ENCODE measurements at places on chromosomes 16 and 17. TPM values are rescaled to one million over a fixed set of nuclear protein-coding genes. Genes with fewer than 3 reads are reported as not detected.
A peak's percentile ranks its signal among the peaks of the same experiment; 100 is the strongest.

Gene CDH3
- 0.27 TPM for total RNA-seq

Gene LRRC37A3
- 4.5 TPM for total RNA-seq

Gene NUPR1
- total RNA-seq, result 40.3 TPM

Gene ANKRD40CL
- not detected for total RNA-seq

- H3K4me3 ChIP-seq, result no peak overlapping the region
- no peak for DNase-seq
- no peak overlapping the region for H3K27ac ChIP-seq
- H3K27me3 ChIP-seq, result no peaks in the 10 kb centered on the region
- peaks cover 67% of the 10 kb centered on the region for H3K36me3 ChIP-seq
- peaks cover 21% of the 10 kb centered on the region for H3K4me1 ChIP-seq
These were observed 1.9 kb upstream of the GDPD3 start for GRCh38 chr16:30115238-30115637.

DNA sequence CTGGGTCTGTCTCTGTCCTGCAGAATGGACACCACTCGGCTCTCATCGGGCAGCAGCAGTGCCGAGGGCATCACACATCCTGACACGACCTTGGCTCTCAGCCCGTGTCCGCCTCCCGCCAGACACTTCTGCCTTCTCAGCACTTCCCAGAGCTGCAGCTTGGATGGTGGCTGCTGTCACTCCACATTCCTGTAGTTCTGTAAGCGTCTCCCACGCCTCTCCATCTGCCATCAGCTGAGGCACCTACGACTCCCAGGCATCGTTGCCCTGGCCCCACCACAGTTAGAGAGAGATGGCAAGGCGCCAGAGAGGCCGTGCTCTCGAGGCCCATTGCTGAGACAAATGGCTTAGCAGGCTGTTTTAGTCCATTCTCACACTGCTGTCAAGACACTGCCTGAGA is 195.9 kb upstream of the CHMP6 start:
- H3K4me3 ChIP-seq, result no peak overlapping the region
- peak overlapping the region; percentile 84 for H3K27ac ChIP-seq
- peak; percentile 86 for DNase-seq
- no peaks in the 10 kb centered on the region for H3K27me3 ChIP-seq

DNA sequence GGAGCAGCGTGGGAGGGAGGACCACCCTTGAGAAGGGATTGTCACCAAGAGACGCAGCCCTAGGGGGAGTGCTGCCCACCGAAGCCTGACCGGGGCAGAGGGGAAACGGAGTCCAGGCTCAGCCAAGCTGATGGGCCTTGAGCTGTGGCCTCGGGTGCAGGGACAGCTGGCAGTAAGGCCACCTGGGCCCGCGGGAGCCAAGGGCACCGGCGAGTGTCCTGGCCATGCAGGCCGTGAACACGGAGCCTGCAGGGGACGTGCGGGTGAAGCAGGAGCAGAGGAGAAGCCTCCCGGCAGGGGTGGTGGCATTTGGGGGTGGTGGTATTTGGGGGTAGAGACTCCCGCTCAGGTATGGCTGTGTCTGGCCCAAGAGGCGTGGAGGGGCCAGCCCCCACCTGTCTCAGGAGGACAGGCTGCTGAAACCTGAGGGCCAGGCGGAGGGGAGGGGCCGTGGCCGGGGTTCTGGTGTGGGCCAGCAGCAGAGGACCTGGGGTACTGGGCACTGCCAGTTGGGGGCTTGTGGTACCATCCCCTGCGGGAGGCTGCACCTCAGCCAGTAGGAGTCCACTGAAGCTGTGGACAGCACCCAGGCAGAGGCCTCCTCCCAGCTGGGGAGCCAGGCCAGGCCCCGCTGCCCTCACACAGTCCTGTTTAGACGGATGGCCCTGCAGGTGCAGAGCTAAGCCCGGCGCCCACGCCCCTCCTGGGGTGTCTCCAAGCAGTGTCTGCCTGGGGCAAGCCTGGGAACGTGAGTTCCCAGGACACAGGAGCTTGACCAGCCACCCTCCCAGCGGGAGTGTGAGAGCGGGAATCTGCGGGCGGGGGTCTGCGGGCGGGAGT is 4.5 kb downstream of the GNPTG start:
- peaks cover 9% of the 10 kb centered on the region for H3K36me3 ChIP-seq
- H3K27ac ChIP-seq, result no peak overlapping the region
- no peak for DNase-seq
- H3K4me3 ChIP-seq, result no peak overlapping the region
- H3K4me1 ChIP-seq, result peaks cover 8% of the 10 kb centered on the region
- H3K27me3 ChIP-seq, result no peaks in the 10 kb centered on the region

DNA sequence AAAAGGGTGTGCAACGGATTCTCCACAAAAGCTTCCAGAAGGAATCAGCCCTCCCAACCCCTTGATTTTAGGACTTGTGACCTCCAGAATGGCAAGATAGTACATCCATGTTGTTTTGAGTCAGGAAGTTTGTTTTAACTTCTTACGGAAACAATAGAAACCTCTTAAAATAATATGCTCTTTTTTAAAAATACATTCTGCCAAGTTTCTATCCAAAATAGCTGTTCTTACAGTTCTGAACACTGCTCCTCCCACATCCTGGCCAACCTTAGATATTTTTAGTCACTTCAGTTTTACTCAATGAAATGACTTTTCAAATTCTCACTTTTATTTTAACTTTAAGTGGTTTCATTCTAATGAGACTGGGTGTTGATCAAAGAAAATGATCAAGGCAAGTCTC is 156.4 kb downstream of the ZNF18 start:
- H3K4me1 ChIP-seq, result no peaks in the 10 kb centered on the region
- no peak overlapping the region for H3K27ac ChIP-seq
- H3K4me3 ChIP-seq, result no peak overlapping the region
- H3K36me3 ChIP-seq, result no peaks in the 10 kb centered on the region
- H3K27me3 ChIP-seq, result no peaks in the 10 kb centered on the region
- peak; percentile 61 for DNase-seq

DNA sequence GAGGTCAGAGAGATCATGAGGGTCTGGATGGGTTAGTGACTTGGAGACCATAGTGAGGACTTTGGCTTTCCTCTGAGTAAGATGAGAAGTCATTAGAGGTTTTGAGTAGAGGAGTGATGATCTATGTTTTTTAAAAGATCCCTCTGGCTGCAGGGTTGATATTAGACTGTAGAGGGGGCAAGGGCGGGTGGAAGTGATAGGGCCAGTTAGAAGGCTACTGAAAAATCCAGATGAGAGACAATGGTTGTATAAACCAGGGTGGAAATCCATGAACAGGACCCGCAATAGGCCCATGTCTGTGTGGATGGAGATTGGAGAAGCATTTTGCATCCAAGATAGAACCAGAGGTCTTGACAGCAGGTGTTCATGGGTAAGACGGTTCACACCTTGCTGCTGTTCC is 9.8 kb downstream of the ITGAL start:
- H3K36me3 ChIP-seq, result no peaks in the 10 kb centered on the region
- DNase-seq, result no peak
- no peaks in the 10 kb centered on the region for H3K27me3 ChIP-seq
- no peak overlapping the region for H3K27ac ChIP-seq
- H3K4me1 ChIP-seq, result no peaks in the 10 kb centered on the region

DNA sequence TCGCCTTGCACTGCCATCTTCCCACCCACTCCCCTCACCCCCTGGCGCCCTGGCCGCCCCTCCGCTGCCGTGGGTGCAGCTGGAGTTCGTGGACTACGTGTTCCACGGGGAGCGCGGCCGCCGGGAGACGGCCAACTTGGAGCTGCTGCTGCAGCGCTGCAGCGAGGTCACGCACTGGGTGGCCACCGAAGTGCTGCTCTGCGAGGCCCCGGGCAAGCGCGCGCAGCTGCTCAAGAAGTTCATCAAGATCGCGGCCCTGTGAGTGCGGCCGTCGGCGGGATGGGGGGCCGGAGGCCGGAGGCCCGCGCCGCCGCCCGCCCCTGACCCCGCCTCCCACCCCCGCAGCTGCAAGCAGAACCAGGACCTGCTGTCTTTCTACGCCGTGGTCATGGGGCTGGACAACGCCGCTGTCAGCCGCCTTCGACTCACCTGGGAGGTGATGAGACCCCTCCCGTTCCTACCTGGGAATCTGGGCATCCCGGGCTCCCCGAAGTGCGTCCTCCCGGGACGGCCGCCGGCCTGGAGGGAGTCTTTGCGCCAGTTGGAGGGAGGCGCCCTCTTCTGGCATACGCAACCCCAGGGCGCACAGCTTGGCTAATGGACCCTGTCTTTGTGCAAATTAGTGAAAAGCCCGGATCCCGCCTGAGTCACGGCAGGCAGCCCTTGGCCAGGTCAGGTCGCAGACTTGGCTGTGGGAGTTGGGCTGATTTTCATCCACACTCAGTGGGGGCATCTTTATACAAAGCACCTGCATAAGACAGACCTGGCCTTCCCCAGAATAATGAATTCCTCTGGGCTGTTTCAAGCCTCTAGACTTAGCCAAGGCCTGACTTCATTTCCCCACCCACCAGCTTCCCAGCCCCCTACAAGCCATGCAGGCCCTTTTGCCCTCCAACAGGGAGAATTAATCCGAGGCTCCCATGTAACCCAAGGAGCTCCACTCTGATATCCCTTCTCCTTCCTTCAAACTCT is 14.3 kb downstream of the RAPGEFL1 start:
- H3K27me3 ChIP-seq, result peaks cover 5% of the 10 kb centered on the region
- peak overlapping the region; percentile 52 for H3K4me3 ChIP-seq
- peaks cover 39% of the 10 kb centered on the region for H3K4me1 ChIP-seq
- peak overlapping the region; percentile 7 for H3K27ac ChIP-seq

DNA sequence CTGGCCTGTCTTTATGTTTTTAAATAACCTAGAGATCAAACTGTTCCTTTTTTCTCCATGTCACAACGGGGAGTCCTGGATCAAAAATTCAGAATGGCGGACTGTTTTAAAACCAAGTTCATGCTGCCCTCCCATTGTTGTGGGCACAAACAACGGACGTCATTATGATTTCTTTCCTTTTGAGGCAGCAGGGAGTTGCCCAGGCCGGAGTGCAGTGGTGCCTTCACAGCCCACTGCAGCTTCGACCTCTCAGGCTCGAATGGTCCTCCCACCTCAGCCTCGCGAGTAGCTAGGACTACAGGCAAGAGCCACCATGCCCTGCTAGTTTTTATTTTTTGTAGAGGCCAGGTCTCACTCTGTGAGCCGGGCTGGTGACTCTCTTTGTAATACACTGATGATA is 26.5 kb downstream of the NDE1 start:
- peaks cover 37% of the 10 kb centered on the region for H3K36me3 ChIP-seq
- no peak for DNase-seq
- H3K27me3 ChIP-seq, result no peaks in the 10 kb centered on the region
- no peak overlapping the region for H3K27ac ChIP-seq

- H3K36me3 ChIP-seq, result no peaks in the 10 kb centered on the region
- no peaks in the 10 kb centered on the region for H3K4me1 ChIP-seq
- no peak overlapping the region for H3K27ac ChIP-seq
- DNase-seq, result no peak
- no peaks in the 10 kb centered on the region for H3K27me3 ChIP-seq
These were observed 1527.7 kb upstream of the CDH8 start for GRCh38 chr16:63563819-63564505.

GRCh38 chr16:24883714-24884151 is 38.0 kb downstream of the SLC5A11 start:
- no peak overlapping the region for H3K4me3 ChIP-seq
- DNase-seq, result no peak
- no peak overlapping the region for H3K27ac ChIP-seq
- H3K36me3 ChIP-seq, result no peaks in the 10 kb centered on the region
- H3K4me1 ChIP-seq, result no peaks in the 10 kb centered on the region
- H3K27me3 ChIP-seq, result no peaks in the 10 kb centered on the region

DNA sequence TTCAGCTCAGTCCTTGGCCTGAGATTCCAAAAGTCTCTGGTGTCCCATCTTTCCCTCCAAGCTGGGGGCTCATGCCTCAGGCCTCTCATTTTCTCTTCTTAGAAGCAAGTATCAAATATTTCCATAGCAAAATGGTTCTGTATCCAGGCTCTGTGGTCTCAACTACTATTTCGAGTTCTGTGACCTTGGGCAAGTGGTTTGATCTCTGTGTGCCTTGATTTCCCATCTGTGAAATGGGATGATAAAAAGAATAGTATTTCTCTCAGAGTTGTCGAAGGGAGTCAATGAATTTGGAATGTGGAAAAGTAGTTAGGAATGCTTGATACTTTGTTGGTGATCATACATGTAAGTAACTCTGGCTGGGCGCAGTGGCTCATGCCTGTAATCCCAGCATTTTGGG is 6.4 kb downstream of the SYT17 start:
- no peak overlapping the region for H3K4me3 ChIP-seq
- H3K27me3 ChIP-seq, result peaks cover 3% of the 10 kb centered on the region
- H3K36me3 ChIP-seq, result no peaks in the 10 kb centered on the region
- H3K4me1 ChIP-seq, result peaks cover under 1% of the 10 kb centered on the region
- DNase-seq, result no peak

DNA sequence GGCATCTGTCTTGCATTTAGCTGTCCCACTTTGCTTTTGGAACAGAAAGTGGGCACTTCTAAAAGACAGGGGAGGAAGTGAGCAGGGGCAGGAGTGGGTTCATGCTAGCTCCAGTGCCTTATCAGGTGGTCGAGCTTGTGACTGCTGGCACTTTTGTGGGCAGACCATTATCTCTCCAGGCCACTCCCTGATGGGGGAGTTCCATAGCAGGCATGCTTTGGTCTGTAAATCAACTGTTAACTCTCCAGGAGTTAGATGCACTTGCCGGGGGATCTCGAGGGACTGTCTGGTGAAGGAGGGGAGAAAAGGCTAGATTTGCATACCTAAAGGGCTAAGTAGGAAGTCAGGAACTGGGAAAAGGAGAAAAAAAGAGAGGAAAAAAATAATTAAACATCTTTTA is 9.3 kb upstream of the CARD14 start:
- no peak for DNase-seq
- H3K4me3 ChIP-seq, result no peak overlapping the region
- H3K27ac ChIP-seq, result no peak overlapping the region
- peaks cover 6% of the 10 kb centered on the region for H3K4me1 ChIP-seq

- H3K36me3 ChIP-seq, result no peaks in the 10 kb centered on the region
- H3K4me3 ChIP-seq, result no peak overlapping the region
- no peak overlapping the region for H3K27ac ChIP-seq
- H3K27me3 ChIP-seq, result peaks cover 14% of the 10 kb centered on the region
- DNase-seq, result no peak
- peaks cover 15% of the 10 kb centered on the region for H3K4me1 ChIP-seq
These were observed 27.7 kb downstream of the NECAB2 start for GRCh38 chr16:83995754-83996153.

DNA sequence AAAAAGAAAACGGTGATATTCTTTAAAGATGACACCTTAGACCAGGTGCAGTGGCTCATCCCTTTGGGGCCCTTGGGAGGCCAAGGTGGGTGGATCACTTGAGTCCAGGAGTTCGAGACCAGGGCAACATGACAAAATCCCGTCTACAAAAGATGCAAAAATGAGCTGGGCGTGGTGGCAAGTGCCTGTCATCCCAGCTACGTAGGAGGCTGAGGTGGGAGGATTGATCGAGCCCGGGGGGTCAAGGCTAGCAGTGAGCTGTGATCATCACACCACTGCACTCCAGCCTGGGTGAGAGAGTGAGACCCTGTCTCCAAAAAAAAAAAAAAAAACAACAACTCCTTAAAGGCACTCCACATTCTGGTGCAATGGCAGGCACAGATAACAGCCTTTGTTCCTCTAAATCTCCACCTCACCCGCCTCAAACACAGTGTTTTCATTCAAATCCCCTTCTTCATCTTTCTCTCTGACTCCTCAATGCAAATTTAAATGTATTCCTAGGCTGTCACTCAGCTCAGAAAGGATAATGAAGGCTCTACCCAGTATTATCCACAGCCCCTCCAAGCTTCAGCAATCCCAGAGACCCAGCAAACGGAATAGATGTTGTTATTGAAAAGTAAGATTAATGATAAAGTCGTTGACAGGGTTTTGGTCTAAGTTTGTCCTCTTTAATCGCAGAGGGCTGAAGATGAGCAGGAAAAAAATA is 56.2 kb upstream of the CACNG5 start:
- DNase-seq, result no peak
- H3K36me3 ChIP-seq, result no peaks in the 10 kb centered on the region
- H3K27ac ChIP-seq, result no peak overlapping the region
- H3K27me3 ChIP-seq, result no peaks in the 10 kb centered on the region
- H3K4me1 ChIP-seq, result peaks cover 5% of the 10 kb centered on the region

GRCh38 chr16:77589071-77589765 is 133.1 kb upstream of the NUDT7 start:
- no peaks in the 10 kb centered on the region for H3K36me3 ChIP-seq
- no peaks in the 10 kb centered on the region for H3K4me1 ChIP-seq
- no peak for DNase-seq
- no peak overlapping the region for H3K4me3 ChIP-seq
- no peak overlapping the region for H3K27ac ChIP-seq

Data from muscle of leg (tissue), 16 donors.